PC-9 (cell line): ENCODE measurements at places on chromosomes 1 and 21.

DNA sequence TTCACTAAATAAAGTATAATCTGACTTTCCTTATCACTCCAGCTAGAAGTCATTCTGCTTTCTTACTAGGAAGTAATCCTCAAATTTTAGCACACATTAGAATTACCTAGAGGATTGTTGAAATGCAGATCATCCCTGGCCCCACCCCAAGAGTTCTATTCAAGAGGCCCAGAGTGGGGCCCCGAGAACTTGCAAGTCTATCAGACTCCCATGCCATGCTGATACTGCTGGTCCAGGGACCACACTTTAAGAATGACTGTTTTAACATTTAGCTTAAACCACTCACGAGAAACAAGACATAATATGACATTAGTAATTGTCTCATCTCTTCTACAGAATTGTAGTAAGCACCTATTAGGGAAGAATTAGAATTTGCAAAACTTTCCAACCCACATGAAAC is 7.7 kb upstream of the SYNJ1 start:
- no peak for DNase-seq

DNA sequence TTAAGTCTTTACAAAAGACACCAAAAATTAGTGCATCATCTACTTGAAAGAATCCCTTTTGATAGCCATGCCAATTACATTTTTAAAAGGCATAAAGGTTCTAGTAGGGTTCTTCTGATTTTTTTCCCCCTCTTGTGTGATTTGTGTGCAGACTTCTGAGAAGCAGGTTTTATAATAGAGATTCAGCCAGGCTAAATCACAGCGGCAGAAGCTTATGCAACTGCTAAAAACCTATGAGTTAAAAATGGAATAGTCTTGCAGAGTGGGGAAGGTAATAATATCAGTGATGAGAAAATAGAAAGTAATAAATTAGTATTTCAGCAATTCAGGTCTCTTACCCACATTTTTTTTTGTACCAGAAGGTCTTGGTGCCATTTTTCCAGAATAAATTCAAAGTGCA is 17.7 kb downstream of the STUM start:
- no peak for DNase-seq

DNA sequence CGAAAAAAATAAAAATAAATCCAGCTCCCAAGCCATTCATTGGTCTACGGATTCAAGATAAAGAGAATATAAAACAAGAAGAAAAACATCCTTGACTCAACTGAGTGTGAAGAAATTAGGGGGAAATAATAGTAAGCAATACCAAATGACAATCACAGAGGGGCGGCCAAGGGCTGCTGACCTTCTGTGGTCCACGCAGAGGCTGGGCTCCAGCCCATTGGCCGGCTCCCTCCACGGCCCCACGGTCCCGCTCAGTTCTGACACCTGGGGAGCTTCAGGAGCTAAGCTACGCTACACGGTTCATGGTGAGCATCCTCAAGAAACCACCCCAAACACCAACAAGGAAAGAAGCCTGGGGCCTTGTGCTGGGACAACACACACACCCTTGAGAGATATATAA is 400 bp upstream of the KRTAP10-12 start:
- DNase-seq = no peak

- no peak for DNase-seq
These were observed 7.7 kb upstream of the CDK11B start for GRCh38 chr1:1666526-1666925.

- DNase-seq = no peak
These were observed 5.5 kb upstream of the RGS21 start for GRCh38 chr1:192311281-192311680.

GRCh38 chr1:234322097-234322496 is 51.2 kb upstream of the COA6 start:
- DNase-seq = no peak

- DNase-seq = no peak
These were observed 90.8 kb upstream of the CCDC190 start for GRCh38 chr1:162951553-162952315.

- DNase-seq = no peak
These were observed 546 bp downstream of the ELOVL1 start for GRCh38 chr1:43367026-43367903.

GRCh38 chr1:210800756-210801155 is 333.2 kb downstream of the KCNH1 start:
- no peak for DNase-seq

- peak; percentile 64 for DNase-seq
These were observed 8.9 kb upstream of the RAB3GAP2 start for GRCh38 chr1:220281159-220281574.

DNA sequence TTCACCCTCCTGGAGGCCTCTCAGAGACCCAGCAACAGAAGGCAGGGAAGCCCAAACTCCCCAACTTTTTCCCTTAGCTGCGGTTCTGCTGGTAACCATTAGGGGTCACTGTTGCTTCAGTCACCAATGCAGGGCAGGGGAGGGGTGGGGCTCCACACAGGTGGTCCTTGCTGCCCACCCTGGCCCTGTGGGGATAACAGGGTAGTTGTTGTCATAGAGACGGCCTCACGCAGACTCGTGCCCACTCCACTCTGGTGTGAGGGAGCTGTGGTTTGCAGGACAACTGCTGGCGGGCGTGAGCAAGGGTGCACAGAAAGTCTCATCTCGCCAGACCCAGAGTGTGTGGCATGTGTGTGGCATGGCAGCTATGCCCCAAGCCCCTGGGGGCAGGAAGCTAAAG is 19.9 kb downstream of the INSRR start:
- DNase-seq = peak; percentile 42

- no peak for DNase-seq
These were observed 31.2 kb upstream of the MAP1LC3C start for GRCh38 chr1:242030071-242030470.

- DNase-seq = no peak
These were observed 157.9 kb downstream of the CASZ1 start for GRCh38 chr1:10638559-10639005.

- DNase-seq = no peak
These were observed 82.4 kb downstream of the RAB3GAP2 start for GRCh38 chr1:220189750-220190347.

DNA sequence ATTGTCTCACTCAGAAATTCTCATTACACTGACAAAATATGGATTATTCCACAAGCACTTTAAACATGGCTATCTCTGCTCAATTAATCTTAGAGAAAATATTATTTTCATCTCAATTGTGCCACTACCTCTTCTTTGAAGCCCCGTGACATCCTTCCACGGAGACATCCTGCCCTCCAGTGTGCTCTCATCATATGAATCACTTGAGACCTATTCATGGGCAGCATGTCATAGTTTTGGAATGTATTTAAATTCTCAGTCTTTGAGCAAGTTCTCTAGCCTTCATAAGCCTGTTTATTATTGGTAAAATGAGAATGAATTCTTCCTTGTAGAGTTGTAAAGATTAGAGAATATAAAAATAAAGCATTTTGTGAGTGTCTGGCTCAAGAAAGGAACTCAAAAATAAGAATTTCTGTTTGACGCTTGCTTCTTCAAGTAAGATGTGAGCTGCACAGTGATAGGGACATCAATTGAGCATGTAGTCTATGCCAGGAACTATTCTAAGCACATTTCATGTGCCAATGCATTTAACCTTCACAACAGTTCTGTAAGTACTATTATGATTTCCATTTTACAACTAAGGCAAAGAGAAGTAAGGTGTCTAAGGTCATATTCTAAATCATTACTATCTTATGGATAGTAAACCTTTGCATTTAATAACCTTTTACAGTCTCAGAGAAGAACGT is 557.4 kb upstream of the ZRANB2 start:
- no peak for DNase-seq

- DNase-seq = peak; percentile 94
These were observed 8.8 kb upstream of the FAM20B start for GRCh38 chr1:179016706-179017382.

- DNase-seq = peak; percentile 68
These were observed 2.9 kb upstream of the SHCBP1L start for GRCh38 chr1:182955596-182956588.

DNA sequence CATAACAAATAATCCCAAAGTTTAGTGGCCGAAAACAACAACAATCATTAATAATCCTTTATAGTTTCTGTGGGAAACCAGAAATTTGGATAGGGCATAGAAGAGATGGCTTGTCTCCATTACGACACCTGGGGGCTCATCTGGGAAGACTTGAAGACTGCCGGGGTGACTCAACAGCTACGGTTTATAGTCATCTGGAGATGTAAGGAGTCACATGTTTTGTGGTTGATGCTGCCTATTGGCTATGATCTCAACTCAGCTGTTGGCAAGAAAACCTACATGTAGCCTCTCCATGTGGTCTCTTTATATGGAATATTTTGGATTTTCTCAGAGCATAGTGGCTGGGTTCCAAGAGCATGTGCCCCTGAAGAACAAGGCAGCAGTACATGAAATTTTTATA is 29.3 kb upstream of the TSPAN2 start:
- DNase-seq = no peak

- no peak for DNase-seq
These were observed 116.3 kb downstream of the DAB1 start for GRCh38 chr1:57307392-57308170.

DNA sequence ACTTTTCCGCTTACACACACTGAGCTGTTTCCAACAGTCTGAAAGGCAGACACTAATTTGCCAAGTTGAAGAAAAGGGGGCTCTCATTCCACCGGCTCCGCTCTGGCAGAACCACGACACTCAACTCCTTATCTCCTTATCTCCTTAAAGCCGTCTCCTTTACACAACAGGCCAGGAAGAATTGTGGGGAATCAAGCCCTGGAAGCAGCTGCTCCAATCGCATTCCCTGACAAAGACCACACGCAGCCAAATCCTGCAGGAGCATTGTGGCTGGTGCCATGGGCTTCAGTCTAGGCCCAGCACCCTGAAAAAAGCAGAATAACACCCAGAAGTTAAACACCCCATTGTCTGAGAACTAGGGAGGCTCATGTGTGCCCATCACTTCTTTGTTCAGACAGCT is 24.1 kb downstream of the SUSD4 start:
- DNase-seq = no peak

- no peak for DNase-seq
These were observed 19.0 kb upstream of the PRELP start for GRCh38 chr1:203456577-203456976.

- no peak for DNase-seq
These were observed 19.4 kb downstream of the RGL1 start for GRCh38 chr1:183824291-183824690.

GRCh38 chr1:52358851-52359497 is 7.0 kb downstream of the CC2D1B start:
- DNase-seq = no peak

- DNase-seq = peak; percentile 87
These were observed 207.4 kb downstream of the APP start for GRCh38 chr21:25963181-25963580.

DNA sequence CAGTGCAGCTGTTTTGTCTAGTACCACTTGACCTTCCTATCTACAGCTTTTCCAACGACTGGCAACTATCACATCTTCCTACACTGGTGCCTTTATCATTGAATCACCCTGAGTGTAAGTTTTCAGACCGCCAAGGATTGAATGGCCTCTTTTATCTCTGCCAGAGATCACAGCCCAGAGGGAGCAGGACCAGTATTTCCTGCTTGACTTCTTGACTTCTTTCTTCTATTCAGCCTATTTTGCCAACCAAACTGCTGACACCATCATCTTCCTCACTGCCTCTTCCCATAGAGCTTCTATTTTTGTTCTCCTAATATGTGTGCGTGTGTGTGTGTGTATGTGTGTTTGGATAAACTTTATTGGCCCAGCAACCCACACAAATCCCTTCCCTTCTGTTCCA is 53.8 kb downstream of the SERBP1 start:
- peak; percentile 72 for DNase-seq
